ENCODE measurements at places on chromosomes 1 and 21.

DNA sequence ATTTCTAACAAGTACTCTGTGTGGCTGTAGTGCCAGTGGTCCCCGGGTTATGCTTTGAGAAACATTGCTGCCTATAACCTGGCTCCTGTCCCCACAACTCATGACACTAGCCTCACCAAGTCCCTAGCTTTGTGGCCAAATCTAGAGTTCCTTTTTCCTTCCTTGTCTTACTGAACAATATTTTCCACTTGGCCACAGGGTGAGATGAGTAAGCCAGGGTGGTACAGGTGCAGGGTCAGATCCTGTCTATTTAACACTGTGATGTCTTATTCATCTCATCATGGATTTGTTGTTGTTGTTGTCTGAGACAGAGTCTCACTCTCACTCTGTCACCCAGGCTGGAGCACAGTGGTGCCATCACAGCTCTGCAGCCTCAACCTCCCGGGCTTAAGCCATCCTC is 18.6 kb downstream of the ARMH1 start:
- no peak for DNase-seq

DNA sequence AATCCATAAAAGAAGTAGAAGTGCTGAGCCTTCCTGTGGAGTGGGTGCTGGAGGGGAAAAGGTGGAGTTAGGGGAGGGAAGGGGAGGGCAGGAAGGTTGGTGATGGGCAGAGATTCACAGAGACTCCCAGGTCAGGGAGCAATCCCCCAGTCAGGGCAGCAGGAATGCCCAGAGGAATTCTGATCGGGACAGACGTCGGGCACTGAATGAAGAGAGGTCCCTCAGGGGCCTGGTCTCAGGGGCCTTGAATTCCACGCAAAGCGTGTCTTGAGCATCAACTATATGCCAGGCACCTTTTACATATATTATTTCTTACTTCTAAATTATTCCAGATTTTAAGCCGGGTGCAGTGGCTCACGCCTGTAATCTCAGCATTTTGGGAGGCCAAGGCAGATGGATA is 7.2 kb upstream of the PADI1 start:
- peak; percentile 20 for DNase-seq

DNA sequence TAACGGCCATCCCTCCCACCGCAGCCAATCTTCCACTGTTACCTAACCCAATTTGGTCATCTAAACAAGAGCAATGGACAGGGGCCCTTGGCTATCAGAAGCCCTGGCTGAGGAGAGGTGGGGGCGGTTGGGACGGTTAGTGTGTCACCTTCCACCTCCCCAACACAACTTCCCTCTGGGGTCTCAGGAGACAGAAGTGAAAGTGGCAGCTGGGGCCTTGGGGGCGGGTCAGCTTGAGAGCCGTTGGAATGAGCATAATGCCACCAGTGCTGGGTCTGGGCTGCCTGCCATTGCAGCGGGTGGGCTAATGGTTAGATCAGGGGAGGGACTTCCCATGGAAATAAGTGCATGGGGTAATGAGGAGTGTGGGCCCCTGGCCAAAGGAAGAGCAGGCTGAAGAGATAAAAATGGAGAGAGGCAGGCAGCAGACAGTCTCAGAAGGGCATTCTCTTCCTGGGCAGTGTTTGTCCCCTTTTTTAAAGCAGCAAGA is 7.9 kb downstream of the MEF2D start:
- DNase-seq = no peak

DNA sequence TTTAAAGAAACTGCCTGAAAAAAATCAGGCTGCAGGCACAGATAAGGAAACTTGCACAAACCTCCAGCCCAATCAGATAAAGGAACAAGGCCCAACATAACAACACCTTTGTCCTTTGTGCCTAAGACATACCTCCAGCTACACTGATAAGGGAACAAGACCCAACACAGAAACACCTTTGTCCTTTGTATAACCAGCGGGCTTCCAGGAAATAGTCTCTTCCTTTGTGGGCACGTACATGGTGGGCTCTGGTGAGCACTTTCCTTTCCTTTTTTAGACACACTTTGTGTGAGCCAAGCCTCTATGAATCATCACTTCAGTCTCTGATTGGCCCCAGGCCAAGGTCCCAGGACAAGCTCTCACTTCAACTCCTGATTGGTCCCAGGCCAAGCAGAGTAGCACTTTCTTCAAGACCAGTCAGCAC is 23.6 kb downstream of the ZNF670 start:
- no peak for DNase-seq

DNA sequence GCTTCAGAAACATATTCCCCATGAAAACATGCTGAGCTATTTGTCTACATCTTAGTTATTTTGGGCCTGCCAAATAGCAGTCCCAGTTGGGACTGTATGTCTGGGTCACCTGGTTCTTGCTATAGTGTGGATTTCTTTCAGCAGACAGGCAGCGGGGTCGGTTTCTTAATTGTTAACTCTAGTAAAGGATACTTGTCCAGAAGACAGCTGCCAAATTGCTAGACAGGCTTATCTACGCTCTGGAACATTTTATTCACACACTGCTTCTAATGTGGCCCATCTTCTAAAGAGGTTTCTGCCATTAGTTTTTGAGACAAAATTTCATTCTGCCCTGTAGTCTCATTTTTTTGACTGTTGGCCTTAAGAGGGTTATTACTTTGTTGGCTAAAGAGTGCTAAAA is 217.9 kb downstream of the RWDD3 start:
- no peak for DNase-seq

GRCh38 chr1:102107441-102107840 is 110.7 kb upstream of the OLFM3 start:
- no peak for DNase-seq

DNA sequence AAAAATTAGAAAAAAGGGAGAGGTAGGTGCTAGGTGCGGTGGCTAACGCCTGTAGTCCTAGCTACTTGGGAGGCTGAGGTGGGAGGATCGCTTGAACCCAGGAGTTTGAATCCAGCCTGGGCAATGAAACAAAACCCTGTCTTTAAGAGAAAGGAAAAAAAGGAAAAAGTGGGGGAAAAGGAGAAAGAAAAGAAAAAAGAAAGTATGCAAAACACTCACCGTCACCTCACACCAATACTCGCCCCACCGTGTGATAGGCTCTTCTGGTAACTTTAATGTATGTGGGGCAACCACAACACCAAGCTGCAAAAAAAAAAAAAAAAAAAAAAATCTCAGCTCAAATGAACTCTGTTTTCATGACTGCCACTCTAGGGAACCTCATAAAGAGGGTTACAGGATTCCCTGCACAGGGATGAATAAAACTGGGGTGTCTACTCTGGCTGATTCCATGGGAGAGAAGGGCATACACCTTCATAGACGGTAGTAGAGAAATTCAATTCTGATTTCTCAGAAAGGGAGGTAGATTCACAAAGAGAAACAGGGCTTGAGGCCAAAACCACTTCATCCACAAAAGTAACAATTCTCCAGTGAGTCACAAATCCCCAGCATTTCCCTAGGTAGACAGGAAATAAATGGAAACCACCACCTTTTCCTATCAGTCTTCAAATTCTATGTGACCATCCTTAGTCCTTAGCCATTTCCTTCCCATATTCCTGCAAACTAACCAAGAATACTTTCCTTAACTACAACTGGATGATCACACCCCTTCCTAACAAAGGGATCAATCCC is 2.5 kb downstream of the MRPL9 start:
- no peak for DNase-seq

- DNase-seq = no peak
Observed at GRCh38 chr1:5597171-5597850, 394.9 kb downstream of the NPHP4 start.

- DNase-seq = peak; percentile 85
Observed at GRCh38 chr1:161038523-161039153, at the start of gene TSTD1. Gene TSTD1, minus strand, starts transcription at chr1:161038964. Its CDS starts 75 bp downstream, at chr1:161038889.

DNA sequence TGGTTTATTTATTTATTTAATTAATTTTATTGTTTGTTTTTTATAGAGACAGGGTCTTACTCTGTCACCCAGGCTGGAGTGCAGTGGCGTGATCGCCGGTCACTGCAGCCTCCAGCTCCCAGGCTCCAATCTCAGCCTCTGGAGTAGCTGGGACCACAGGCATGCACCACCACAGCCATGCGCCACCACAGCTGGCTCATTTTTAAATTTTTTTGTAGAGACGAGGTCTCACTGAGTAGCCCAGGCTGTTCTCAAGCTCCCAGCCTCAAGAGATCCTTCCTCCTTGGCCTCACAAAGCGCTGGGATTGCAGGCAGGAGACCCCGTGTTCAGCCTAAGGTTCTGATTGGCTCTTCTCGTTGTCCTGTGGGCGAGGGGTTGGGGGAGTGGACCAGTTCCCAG is 22.1 kb downstream of the UMODL1 start:
- no peak for DNase-seq

DNA sequence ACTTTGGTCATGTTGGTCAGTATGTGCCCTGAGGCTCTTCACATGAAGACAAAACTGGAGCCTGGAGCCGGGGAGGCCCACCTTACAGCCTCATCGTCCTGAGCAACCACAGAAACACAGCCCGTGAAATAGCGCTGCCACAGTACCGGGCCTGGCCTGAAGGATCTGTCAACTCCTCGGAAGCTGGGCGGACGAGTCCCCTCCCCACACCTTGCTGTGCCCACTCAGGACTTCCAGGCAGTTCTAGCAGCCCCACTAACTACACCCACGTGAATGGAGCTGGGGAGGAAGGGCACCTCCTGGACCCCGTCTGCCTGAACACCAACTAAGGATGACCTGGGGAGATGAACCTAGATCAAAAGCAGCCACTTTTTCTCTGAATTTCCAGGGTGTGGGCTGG is 24.7 kb downstream of the SDE2 start:
- no peak for DNase-seq

- no peak for DNase-seq
Observed at GRCh38 chr1:151839457-151840403, at the start of gene C2CD4D. Gene C2CD4D, minus strand, starts transcription at chr1:151839820. Its CDS starts 831 bp downstream, at chr1:151838989.

GRCh38 chr1:235009074-235009473 is 119.6 kb downstream of the TOMM20 start:
- DNase-seq = no peak

DNA sequence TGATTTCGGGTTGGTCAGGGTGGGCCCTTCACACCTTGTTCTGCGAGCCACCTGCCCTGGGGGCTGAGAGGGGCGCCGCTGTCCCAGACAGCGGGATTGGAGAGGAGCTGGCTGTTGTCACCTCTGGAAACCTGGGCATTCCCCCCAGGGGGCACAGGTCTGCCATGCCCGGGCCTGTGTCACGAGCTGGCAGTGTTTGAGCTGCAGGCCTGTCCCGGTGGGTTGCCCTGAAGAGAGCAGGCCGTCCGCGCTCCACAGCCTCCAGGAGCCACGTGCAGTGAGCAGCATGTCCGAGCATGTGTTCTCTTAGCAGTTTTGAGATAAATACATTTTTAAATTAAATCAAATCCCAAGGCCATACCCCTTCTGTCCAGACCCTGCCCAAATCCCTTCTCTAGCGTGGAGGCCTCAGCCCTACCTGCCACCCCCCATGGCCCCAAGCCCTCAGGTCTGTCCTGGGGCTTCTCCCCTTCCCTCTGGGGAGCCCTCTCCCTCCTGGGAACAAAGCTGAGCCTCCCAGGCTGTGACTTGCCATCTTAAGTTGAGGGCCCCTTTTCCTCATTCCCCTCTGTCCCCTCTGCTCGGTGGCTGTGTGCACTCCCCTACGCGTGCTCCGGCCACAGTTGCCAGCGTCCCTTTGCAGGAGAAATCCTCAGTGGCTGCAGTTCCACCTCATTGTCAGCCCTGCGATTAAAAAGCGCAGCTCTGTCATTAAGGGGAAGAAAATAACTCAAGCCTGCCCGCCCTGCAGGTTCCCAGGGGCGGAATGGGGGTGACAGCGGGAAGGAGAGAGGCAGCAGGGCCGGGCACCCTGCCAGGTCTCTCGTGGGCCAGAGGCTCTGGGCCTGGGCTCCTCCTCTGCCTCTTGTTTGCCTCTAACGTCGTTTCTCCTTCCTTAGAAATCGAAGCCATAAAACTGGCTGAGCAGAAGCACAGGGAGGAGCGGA is 26.6 kb downstream of the SLX9 start:
- DNase-seq = peak; percentile 88

GRCh38 chr1:83097715-83098114 is 901.2 kb downstream of the TTLL7 start:
- DNase-seq = no peak

DNA sequence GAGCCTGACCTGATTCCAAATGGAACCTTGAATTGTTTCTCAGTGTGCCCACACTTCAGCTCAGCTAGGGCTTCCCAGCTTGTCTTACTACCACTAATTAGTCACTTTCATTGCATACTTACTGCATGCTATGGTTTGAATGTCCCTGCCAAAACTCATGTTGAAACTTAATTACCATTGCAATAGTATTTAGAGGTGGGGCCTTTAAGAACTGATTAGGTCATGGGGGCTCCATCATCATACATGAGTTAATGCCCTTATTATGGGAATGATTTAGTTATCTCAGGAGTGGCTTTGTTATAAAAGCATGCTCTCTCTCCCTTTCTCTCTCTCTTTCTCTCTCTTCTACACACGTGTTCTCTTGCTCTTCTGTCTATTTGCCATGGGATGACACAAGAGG is 68.3 kb downstream of the NENF start:
- no peak for DNase-seq

DNA sequence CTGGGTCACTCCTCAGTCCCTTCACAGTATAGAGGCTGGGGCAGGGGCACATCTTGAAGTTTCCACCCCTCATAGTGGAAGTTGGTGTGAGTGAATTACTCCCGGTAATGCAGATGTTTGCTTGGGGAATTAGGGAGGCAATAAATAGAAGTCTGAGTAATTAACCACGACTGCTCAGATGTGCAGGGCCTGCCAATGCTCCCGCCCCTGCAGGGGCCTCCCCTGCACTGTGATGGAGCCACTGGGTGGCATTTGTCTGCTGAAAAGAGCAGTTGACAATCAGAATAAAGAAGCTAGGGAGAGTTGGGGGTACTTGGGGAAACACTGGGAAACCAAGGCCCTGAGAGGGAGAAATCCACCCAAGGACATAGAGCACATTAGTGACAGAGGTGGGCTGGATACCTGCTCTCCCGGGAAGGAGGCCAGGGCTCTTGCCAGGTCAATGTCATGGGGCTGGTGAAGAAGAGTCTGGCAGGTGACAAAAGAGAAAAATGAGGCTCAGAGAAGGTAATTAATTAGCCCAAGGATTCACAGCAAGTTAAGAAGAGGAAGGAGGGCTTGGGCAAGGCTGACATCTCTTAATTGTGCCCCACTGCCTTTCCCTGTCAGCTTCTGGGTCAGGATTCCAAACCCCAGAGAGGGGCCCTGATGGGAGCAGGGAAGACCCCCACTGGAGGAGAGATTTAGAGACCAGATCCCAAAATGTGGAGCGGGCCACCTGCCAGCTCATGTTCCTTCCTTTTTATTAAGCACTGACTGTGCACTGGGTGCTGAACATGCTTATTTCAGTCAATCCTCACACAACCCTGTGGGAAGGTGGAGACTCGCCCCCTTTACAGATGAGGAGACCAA is 436.2 kb downstream of the MATN1 start:
- no peak for DNase-seq

Measured in Right ventricle myocardium inferior (tissue), 1 donor.